ENCODE measurements at places on chromosomes 16 and 17.

GRCh38 chr16:52114379-52114778 lies 432.6 kb downstream of the TOX3 start:
- no peak for DNase-seq

DNA sequence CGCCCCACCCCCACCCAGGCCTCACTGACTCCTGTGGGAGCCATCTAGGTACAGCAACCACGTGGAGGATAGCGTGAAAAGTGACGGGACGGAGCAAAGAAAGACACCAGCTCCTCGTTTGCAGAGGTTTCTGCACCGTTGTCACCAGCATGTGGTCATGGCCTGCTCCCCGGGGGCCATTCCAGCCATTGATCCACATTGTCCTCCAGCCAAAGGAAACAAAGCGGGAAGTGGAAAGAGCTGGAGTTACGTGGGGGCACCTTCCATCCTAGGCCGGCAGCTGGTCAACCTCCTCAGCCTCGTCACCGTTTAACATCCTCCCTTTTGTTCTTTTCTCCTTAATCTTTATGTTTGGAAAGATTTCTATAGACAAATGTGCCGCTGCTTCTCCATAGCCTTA lies 153.7 kb downstream of the RPTOR start:
- DNase-seq: no peak

- DNase-seq: no peak
Measured at GRCh38 chr17:21249086-21249795, 4.0 kb downstream of the NATD1 start.

DNA sequence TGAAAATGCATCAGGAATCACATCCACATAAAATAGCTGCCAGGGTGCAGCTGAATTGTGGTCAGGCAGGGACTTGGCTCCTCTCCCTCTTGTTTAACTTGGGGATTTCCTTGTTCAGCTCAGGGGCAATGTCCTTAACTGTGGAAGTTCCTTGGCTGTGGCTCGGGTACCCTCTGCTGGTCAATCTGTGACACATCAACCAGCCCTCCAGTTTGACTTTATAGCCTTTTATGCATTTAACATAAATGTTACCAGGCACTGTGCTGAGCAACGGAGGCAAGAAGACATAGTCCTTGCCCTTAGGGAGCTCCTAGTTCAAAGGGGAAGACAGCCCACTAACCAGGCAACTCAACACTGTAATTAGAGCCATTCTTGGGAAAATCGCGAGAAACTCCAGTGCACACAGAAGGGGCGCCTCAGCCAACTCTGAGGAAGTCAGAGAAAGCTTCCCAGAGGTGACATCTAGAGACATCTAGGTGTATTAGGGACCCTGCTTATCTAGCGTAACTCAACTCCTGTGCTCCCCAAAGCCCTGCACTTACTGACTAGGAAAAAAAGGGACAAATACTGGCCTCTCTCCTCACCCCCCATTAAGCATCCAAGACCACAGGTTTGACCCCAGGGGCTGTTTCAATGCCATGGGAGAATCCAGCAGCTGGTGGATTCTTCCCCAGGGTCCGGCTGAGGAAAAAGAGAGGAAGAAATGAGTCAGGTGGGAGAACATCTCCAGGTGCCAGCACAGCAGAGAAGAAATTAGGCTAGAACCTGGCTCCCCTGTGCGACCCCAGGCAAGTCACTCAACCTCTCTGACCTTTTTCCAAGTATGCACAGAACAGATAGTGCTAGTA lies 17.3 kb upstream of the EEF2K start:
- peak; percentile 89 for DNase-seq

DNA sequence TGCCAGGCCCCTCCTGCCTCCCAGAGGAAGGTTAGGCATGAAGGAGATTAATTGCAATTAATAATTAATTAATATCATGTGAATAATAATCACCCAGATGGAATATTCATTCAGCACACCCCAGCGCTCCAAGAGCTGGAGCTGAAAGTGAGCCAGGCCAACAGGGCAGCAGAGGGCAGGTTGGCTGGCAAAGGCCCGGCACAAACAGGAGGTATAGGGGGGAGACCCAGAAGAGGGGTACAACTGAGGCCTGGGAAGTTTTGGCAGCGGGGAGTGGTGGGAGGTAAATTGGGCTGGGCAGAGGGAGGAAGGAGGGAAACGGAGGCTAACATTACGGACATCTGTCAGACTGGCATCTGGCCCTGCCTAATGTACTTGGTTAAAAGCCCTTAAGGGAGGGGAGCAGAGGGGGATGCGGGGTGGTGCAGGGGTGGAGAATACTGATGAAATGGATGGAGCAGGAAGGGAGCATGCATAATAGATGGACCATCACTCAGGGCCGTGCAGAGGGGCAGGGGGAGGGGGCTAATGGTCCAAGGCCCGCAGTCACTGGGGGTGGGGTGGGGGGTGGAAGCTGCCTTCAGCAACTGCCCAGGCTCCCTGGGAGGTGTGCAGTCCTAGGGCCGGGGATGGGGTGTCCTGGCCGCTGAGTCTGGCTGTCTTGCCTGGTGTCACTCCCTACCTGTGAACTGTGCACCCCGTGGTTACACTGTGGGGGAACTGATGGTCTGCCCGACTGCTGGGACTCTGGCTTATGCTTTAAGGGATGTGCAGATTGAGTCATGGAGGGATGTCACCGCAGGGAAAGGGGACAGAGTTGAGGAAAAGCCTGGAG lies 1.9 kb downstream of the ADAM11 start:
- DNase-seq: no peak

GRCh38 chr16:27199235-27199586 lies 4.1 kb upstream of the KDM8 start:
- DNase-seq: no peak

Data from GM23248 (cell line).